Cerebellar nuclear complex (tissue), 1 donor: ENCODE measurements at places on chromosomes 3 and 15.

DNA sequence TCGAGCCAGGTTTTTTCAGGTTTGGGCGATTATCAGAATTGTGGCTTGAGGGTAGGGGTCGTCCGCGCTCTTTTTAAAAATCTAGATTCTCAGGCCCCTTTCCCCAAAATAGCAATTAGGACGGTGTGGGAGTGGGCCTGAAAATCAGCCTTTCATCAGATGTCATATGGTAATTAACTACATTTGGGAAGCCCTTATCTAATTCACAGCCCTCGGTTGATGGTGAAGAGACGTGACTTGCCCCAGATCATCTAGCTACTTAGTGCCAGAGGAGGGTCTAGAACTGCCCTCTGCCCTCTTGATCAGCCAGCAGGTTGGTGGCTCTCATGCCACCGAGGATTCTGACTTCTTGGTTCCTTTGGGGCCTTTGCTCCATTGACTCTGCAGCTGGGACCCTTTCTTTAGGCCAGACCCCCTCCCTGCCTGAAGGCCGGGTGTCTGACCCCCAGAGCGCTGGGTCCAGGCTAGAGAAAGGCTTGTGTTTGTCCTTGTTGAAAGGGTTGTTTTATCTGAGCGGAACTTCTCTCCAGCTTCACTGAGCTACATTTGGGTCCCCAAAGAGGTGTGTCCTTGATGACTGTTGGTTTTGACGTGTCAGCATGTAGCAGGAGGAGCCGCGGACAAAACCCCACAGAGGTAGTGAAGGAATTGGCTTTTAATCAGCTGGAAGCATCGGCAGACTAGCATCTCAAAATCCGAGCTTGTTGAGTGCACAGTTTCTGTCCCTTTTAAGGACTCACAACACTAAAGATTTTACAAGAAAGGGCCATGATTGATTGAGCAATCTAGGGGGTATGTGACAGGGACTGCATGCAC, 857 bp downstream of the AEN start:
- DNase-seq: no peak

GRCh38 chr3:126996905-126997304, 14.0 kb downstream of the PLXNA1 start:
- no peak for DNase-seq

DNA sequence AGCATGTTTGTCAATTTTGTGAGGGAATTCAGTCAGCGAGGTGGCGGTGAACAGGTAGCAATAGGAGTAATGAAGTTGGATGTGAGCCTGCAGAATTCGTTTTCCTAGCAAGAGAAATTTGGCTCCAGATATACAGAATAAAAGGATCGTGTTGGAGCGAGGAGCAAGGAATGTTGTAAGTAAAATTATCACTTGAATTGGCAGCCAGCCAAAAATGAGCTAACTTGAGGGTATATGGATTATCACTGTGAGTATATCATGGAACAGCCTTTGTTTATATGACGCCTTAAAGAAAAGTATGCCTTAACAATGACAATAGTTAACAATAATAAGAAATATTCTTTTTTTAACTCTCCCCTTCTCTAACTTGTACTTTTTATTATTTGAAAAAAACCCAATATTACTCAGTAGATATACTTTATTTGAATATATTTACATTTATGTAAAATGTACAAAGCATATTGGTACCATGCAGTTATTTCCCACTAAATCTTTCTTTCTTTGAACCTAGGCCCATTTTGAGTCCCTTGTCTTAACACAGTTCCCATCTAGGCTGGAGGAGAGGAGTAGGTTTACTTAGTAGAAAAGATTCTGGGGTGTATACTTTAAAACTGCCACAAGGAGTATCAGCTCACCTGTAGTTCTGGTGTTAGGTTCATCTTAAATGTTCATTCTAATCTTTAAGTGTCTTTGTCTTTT, 29.3 kb downstream of the EPHA6 start:
- DNase-seq: no peak

- no peak for DNase-seq
Measured at GRCh38 chr15:68177742-68178141, 27.4 kb downstream of the CALML4 start.

DNA sequence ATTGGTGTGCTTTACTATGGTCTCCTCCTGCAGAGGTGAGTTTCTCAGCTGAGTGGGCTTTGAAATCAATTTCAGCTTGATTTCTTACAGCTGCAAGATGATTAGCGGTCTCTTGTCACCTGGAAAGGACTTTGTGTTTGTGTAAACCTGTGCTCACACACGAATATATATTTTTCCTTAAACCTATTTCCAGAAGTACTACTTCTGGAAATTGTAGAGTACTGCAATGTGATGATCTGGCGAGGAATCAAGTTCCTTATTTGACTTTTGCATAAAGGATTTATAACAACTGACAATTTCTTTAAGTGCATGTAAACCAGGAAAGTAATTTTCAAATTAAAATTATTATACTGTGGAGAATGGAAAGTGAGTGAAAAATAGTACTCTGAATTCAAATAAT, 2.1 kb downstream of the MCTP2 start:
- no peak for DNase-seq

GRCh38 chr3:26106228-26106627, 316.3 kb downstream of the OXSM start:
- DNase-seq: no peak

DNA sequence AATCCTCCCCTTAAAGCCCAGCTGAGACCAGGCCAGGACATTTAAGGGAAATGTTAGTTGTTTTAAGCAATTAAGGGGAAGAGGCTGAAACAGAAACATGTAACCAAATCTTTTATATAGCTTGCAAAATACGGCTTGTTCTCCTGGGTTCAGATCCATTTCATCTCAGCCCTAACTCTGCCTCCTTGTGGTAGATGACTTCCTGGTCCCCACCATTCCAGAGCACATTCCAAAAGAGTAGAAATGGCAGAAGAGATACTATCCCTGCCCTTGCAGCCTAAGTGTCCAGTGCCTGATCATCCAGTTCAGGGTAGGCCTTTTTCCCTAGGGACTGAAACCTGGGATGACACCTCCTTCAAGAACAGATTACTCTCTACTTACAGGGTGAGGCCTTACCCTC, 266.2 kb upstream of the VEPH1 start:
- no peak for DNase-seq

GRCh38 chr15:69783211-69783610, 314.5 kb downstream of the TLE3 start:
- DNase-seq: no peak

- no peak for DNase-seq
Measured at GRCh38 chr15:101521591-101521990, 32.1 kb upstream of the PCSK6 start.
